ENCODE measurements at places on chromosomes 6 and 20.

DNA sequence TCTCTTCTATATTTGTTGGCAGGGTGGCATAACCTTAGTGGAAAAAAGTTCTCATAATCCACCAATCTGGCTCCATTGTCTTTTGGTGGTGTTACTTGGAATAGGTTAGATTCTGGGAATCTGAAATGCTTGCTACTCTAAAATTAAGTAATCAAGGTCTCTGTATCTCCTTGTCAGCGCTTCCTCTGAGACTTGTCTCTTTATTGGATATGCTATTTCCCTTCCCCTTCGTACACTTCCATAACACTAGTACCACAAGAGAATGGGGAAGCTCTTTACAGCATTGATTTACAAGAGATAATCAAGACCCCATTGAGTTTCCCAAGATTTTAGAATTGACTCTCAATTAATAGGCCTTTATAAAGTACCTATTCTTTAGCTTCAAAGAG lies 280.2 kb downstream of the ADGB start:
- DNase-seq = no peak

DNA sequence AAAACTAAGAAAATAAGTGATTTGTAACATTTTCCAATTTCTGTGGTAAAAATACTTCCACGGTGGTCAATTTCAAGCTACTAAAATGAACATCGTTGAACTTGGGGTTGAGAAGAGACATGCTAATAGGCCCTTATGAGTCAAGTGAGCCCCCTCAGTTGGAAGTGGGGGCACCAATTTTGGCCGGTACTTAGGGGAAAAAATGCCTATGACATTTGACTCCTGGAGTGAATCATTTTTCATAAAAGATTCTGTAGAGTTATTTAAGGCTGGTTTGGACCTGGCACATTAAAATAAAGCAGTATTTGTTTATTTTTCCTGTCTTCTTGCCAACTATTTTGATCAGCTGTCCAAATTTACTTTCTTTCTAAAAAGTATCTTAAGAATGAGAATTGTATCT lies 32.4 kb upstream of the CAP2 start:
- no peak for DNase-seq

DNA sequence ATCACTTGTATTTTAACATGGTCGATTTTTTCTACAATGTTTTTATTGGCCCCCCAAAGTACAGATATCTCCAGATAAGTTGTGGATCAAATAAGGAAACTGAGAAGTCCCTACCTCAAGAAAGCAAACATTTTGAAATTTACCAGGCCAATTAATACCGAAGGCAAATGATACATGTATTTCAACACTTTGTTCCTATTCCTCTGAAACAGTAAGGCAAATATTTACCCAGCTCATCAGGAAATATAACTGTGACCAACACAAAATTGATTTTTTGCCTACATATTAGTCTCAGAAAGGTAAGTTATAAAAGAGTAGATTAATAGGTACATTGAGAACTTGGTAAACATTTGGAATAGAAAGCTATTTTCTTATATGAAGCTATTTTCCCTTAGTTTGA lies 51.3 kb upstream of the ADGRF5 start:
- no peak for DNase-seq

DNA sequence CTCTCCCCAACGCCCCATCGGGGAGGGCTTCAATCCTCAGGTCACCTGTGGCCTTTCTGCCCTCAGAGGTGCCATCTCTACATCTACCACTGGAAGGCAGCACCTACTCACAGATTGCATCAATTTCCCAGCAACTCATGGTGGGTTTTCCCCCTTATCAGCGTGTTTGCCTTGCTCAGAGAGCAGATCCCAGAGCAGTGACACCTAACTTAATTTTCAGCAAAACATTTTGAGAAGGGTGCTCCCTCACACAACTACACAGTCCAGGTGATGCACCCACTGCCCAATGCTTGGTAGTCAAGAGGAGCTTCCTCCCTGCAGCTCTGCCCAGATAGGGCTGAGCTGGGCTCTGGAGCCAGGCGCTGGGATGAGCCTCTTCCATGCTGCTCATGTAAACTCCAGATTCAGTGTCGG lies 48.2 kb downstream of the PLG start:
- DNase-seq = no peak

- DNase-seq = no peak
Observed at GRCh38 chr6:127439718-127440117, 19.5 kb downstream of the KIAA0408 start.

DNA sequence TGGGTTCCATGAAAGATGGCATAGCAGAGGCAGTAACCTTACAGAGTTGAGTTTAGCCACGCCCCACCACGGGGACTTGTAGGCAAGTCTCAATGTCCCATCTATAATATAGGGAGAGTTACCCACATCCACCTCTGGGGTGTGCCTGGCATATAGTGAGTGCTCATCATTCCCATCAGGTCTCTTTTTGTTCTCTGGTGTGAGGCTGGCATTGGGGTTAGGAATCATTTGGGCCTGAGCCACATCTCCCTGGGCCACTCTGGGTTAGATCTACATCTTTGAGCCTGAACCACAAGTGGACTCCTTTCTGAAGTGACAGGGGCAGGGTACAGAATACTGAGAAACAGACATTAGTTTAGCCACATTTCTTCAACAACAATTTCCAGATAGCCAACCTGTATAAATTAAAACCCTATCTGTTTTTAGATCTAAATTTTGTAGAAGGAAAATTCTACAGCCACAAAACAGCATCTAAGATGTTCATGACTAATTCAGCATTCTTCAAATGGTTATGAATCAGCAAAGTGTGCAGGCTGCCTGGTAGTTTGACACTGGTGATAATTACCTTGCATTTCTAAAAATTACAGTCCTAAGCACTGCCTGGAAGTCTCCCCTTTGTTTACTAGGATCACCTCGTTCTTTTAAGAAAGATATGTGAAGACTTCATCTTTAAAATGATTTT lies 20.1 kb downstream of the RNF24 start:
- no peak for DNase-seq

DNA sequence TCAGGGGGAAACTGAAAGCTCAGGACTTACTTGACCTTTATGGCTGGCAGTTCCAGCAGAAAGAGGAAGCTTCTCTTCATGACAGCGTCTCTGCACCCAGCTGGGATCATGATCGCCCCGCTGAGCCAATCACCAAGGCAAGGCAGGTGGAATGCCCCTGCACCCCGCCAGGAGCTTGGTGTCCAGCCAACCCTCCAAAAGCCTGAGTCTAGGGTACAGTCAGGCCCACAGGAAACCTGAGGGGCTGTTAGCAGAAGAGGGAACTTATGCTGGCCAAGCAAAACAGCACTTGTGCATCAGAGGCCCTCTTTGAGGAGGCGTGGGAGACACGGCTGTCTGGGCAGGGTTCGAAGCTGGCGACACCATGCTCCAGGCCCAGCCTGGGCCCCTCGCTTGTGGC lies 188.3 kb upstream of the GMDS start:
- DNase-seq = no peak

DNA sequence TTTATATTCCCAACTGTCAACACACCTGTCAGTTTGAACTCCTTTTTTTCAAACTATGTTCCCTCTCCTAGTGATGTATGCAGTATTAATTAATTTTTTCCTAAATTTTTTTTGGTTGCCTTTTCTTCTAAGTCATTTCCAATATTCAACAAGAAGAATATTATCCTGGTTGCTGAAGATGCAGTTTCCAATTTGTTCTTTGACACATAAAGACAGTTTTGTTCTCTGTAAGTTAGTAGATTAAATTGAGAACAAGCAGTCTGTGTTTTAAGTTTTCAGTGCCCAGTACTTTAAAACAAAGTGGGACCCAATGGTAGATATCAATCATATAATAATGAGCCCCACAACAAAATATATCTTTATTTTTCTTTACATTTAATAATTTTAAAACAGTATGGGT lies 47.3 kb downstream of the GJA1 start:
- no peak for DNase-seq

DNA sequence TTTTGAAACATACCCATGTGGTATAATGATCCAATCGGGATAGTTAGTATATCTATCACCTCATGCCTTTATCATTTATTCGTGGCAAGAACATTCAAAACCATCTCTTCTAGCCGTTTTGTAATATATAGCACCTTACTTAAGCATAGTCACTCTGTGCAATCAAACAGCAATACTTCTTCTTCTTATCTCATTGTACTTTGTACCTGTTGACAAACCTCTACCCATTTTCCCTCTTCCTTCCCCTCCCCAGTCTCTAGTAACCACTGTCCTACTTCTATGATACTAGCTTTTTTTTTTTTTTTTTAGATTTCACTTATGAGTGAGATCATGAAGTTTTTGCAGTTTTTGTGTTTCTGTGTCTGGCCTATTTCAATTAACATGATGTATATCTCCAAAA lies 296.7 kb downstream of the EYS start:
- no peak for DNase-seq

- DNase-seq = no peak
Observed at GRCh38 chr6:10535193-10535592, 14.0 kb downstream of the GCNT2 start.

GRCh38 chr20:61295249-61295648 lies 43.2 kb downstream of the CDH4 start:
- DNase-seq = no peak

- no peak for DNase-seq
Observed at GRCh38 chr20:49052334-49052733, 6.2 kb downstream of the CSE1L start.

DNA sequence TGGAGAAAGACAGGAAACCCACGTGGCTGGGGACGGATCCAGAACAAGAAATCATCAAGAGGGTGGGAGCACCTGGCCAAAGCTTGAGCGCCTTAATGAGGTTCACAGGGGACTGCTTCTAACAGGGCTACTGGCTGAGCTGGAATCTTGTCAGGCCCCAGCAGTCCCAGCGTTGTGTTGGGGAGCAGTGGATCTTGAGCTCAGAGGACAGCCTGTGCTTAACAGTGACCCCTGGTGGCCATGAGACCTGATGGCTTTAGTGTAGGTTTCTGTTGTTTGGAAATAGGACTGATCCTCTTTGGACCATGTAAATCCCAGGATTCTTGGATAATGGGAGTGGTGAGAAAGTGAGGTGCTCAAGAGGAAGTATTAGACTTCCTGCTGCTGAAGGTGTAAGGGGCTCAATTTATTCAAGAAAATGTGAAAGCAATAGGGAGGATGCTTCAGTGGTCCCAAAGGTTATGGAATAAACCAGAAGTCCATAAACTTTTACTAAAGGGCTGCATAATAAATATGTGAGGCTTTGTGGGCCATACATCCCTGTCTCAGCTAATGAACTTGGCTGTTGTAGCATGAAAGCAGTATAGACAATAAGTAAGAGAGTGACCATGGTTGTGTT lies 216.2 kb downstream of the NFATC2 start:
- no peak for DNase-seq

DNA sequence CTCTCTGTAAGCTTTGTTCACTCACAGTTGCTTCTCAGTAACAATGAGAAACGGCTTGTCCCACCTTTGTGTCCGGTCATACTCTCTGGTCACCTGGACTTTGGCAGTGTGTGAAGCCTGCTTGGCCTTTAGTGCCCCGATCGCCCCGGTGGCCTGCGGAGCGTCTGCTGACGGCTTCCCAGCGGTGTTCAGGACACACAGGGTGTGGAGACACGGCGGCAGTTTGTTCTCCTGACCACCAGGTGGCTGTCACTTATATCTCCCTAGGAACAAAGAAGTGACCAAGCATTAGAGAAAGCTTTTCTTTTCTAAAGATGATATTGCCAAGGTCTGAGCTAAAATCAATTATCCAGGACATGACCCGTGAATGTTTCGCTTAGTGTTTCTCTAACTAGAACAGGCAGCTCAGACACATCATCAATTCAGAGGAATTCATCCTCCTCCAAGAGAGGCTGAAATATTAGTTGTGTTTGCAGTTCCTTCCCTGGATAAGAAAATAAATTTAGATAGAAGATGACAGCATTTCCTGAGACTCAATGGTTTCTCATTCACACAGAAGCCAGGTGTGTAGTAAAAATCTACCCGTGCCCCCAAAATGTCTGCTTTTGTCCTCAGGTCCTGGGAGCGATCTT lies 167.4 kb upstream of the THBS2 start:
- DNase-seq = no peak

- DNase-seq = no peak
Observed at GRCh38 chr6:113565306-113565705, 291.8 kb upstream of the MARCKS start.

DNA sequence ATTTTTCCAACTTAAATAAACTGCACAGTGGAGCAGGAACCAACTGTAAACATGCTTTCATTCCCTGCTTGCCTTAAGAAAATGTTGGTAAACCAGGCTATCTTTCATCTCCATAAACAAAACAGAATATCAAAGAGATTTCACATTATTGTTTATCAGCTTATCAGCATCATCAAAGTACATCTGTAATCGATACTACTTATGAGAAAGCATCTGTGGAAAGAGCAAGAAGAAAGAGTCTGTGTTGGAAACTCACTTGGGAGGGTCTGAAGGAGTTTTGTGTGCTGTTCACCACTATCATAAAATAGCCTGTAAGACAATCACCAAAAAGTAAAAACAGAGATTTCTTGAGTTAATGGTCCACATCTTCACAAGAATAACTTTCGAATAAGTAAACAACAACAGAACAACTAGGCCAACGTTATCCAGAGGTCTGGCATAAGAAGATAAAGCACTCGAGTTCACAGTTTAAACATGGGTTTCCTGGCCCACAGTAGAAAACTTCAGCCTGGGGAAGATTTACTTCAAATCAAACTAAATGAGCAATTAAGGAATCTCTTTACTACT lies 47.9 kb downstream of the EPB41L2 start:
- DNase-seq = no peak

GRCh38 chr6:52503851-52504781 lies 72.7 kb downstream of the TRAM2 start:
- DNase-seq = peak; percentile 78

GRCh38 chr6:8180327-8181159 lies 78.2 kb upstream of the EEF1E1 start:
- DNase-seq = no peak

- no peak for DNase-seq
Observed at GRCh38 chr6:122374307-122374706, 25.1 kb upstream of the HSF2 start.

DNA sequence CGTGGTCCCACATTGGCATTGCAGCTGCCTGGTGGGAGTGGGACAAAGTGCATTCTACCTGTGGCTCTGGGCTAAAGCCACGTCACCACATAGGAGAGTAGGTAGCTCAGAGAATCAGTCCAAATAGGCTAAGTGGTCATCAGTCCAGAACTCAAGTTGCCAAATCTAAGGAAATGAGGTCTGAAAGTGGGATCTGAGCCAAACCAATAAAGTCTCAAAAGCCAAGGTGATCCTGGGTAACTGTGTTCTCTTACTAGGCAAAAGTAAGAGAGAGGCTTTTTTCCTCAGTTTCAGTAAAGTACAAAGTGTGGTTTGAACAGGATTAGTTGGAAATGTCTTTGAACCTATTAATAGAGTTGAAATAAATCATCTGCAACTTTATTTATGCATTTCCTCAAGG lies 68.6 kb upstream of the CNKSR3 start:
- no peak for DNase-seq

GRCh38 chr20:31490752-31491151 lies 15.7 kb downstream of the REM1 start:
- DNase-seq = no peak

- no peak for DNase-seq
Observed at GRCh38 chr20:21324126-21324525, 21.0 kb downstream of the XRN2 start.

- no peak for DNase-seq
Observed at GRCh38 chr6:1678201-1678600, 68.5 kb downstream of the FOXC1 start.

Measured in right hindlimb (tissue), 1 donor.